ENCODE measurements at places on chromosomes 11 and 22.

- no peak for DNase-seq
These were observed 1.6 kb upstream of the ELFN2 start for GRCh38 chr22:37428649-37429586.

DNA sequence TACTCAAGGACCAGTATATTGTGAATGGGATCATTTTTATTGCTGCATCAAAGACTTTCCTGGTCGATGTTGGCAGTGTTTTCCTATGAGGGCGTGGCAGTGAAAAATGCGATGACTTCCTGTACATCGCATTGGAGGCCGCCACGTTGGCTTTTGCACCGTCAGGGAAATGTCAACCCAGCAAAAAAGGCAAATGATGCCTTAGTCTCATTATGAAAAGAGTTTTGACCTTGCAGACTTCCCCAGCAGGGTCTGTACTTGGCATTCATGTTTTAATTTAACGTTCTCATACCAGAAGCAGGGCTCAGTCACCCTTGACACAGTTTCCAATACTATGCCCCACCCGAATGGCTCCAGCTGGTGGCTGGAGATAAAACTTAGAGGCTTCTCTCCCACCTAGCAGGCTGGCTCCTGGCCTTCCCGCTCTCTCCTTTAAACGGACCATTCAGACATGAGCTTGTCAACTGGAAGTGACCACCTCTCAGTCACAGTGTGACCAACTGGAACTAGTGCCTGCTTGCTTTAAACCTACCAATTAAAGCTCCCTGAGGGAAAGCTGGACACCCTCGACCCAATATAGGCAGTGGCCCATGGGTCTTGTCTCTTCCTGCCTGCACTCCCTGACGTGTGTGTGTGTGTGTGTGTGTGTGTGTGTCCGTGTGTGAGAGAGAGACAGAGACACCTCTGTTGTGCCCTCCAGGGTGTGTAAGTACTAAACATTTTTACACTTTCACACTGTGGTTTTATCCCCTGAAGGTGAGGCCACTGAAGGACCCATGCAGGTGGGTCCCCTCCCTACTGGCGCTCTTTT, 8.7 kb upstream of the GDPD5 start:
- DNase-seq, result no peak

- DNase-seq, result no peak
These were observed at the start of gene SRSF8 for GRCh38 chr11:95066716-95067038. Gene SRSF8, plus strand, starts transcription at chr11:95066919. Its CDS starts 308 bp downstream, at chr11:95067227.

DNA sequence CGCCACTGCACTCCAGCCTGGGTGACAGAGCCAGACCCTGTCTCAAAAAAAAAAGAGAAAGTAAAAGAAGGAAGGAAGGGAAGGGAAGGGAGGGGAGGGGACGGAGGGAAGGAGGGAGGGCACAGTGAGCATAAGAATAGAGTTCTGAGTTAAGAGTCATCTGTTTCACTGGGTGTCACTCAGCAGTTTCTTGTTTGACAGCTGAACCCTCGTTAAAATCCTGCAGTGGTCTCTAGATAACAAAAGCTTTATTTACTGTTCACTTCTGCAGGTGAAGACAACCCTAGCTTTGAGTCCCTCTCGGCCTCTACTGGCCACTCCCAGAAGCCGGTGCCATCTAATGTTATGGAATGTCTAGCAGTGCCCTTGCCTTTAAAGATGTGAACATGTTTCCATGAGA, 71.2 kb downstream of the CLPB start:
- no peak for DNase-seq

DNA sequence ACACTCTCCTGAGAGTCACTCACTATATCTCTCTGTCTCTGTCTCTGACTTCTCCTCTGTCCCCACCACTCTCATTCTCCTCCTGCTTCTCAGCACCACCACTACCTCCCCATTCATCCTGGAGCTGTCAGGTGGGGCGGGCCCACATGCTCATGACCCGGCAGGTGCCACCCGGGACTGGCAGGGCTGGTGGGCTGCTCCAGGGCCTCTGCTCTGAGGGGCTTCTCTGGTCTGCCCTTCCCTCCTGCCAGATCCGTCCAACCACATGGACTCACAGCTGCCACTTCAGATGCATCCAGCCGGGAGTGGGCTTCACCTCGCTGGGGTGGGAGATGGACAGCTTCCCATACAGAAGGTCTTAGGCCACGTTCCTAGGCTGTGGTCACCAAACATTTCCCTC, 4.8 kb upstream of the EMID1 start:
- no peak for DNase-seq

GRCh38 chr11:69131644-69132300, 24.0 kb upstream of the SMIM38 start:
- DNase-seq, result no peak

DNA sequence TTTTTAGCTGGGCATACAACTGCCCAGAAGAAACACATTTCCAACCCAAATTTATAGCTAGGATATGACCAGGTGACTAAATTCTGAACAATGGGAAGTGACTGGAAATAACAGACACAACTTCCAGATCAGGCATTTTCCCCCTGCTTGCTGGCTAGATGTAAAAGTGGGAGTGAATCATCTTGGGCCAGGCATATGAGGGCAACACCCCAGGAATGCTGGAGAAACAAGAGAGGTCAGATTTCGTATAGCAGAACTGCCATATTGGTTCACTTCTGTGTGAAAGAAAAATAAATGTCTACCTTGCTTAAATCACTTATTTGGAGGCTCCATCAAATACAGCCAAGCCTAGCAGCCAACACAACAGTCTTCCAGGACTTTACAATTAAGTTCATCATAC, 7.4 kb downstream of the ATL3 start:
- DNase-seq, result no peak

GRCh38 chr11:59671471-59671870, 2.6 kb upstream of the PATL1 start:
- DNase-seq, result no peak

GRCh38 chr22:49753961-49754695, 73.5 kb downstream of the BRD1 start:
- no peak for DNase-seq

DNA sequence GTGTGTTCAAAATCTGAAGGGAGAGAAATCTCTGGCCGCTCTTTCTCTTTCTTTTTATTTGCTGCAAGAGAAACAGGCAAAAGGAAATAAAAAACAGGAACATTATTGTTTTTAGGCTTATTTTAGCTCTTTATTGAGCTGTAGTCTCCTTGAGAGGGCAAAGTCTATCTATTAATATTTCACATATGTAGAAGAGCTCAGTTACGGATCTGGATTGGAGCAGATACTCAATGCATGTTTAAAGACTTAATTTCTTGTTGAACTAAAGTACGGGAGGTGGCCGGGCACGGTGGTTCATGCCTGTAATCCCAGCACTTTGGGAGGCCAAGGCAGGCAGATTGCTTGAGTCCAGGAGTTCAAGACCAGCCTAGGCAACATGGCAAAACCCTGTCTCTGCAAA, 78.4 kb upstream of the GDPD4 start:
- DNase-seq, result no peak
